ENCODE measurements at places on chromosomes 12 and 14.

DNA sequence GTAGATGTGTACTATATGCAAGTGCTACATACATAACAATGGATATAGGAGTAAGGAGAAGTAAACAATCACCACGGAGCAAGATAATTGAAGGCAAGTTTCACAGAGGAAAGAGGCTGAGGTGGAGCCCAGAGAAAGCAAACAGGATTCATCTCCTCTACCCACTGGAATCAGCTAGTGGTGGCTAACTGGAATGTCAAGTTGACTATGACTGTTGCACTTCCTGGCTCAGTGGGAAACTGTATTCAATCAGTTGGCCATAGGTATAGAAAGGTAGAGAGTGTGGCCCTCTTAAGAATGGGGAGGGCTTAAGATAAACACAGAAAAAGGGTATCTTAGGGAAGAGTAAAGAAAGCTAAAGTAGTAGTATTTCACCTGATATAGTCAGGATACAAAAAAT is 62.4 kb downstream of the MAP4K5 start:
- DNase-seq, result no peak

- DNase-seq, result no peak
These were observed 25.0 kb downstream of the JAG2 start for GRCh38 chr14:105143451-105144025.

DNA sequence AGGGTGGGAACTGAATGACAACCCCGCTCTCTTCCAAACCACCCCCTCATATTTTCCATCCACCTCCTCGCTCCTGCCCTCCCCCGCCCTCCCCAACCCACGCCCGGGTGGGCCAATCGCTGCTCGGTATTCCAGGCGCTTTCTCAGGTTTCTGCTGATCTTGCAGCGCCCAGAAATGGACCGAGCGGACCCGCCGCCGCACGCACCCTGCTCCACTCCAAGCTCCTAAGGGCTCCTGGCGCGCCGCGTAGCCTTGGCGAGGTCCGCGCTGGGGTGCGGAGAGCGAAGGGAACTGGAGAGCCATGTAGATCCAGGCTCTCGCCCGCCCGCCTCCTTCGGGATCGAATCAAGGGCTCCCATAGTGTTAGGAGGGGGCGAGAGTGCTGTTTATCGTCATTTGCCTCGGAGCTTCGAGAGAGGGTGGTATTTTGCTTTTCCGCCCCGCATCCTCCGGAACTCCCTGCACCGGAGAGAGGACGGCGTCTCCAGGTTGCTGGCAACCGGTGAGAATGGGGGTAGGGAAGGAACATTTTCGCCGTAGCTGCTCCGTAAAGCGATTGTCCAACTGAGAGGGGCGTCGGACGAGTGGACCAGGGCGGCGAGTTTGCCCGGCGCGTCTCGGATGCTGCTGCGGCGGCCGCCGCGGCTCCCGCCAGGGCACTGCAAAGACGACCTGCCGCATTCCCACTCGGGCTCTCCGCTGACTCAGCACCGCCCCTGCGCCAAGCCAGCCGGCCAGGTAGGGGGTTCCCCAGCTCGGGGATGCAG is at the start of gene KCNA1:
TSS of gene KCNA1 (plus strand) at position 172 of the 768 bp plus-strand sequence. CDS start 1,474 bp downstream, outside the sequence.
- DNase-seq, result no peak

GRCh38 chr12:20375560-20375959 is 7.2 kb downstream of the PDE3A start:
- DNase-seq, result no peak

DNA sequence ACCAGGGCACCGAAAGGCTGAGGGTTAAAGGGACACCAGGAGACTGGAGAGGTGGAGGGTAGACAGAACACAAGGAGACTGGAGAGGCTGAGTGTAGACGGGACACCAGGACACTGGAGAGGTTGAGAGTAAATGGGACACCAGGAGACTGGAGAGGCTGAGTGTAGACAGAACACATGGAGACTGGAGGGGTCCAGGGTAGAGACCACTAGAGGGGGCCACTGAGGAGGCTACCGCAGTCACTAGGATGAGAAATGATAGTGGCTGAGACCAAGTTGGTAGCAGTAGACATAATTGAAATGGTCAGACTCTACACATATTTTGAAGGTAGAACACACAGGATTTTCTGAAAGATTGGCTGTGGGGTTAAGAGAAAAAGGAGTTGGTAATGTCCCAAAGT is 68.2 kb downstream of the PAH start:
- DNase-seq, result no peak

DNA sequence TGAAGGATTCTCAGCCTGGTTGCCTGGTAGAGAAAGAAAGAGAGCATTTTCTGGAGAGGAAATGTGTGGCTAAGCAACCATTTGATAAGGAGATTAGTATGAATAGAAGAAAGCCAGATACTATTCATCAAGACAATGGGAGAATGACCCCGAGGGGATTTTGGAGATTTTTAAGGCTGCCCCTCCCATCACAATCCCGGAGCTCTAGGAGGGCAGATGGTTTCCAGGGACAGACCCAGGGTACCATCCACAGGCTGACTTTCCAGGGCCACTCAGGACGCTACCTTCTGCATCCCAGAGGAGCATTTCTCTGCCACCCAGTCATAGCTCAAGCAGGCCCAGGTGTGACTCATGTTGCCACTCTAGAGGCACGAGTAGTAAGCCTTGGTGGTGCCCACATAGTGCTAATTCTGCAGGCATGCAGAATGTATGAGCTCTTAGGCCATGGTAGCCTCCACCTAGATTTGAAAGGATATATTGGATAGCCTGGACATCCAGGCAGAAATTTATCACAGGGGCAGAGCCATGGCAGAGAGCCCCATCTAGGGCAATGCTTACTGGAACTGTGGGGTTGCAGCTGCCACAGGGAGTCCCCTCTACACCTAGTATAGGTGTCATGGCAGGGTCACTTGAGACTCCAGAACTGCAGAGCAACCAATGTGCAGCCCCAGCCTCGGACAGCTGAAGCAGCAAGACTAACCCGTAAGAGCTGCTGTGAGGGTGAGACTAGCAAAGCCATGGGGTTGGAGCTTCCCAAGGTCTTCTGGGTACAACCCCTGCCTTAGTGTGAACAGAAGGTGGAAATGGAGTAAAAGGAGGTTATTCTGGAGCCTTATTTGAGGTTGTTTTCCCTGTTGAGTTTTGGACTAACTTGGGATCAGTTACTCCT is 366.0 kb downstream of the ZFP36L1 start:
- no peak for DNase-seq

GRCh38 chr12:127060933-127061332 is 1206.0 kb upstream of the TMEM132C start:
- DNase-seq, result no peak

- DNase-seq, result no peak
These were observed 13.7 kb upstream of the RPS6KL1 start for GRCh38 chr14:74936731-74937130.

DNA sequence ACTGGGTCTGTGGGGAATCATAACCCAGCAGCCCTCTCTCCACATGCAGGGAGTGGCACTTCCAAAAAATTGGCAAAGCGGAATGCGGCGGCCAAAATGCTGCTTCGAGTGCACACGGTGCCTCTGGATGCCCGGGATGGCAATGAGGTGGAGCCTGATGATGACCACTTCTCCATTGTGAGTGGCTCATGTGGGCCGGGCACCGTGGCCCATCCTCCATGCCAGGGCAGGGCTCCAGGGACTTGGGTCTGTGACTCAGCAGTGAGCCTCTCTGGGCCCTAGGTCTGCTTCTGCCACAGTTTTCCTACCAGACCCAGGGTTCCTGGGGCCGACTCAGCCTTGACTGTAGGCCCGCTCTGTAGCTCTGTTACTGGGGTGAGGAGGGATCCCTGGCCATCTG is 2.2 kb downstream of the NPFF start:
- no peak for DNase-seq

- no peak for DNase-seq
These were observed 105.2 kb downstream of the MED13L start for GRCh38 chr12:116172224-116172849.

DNA sequence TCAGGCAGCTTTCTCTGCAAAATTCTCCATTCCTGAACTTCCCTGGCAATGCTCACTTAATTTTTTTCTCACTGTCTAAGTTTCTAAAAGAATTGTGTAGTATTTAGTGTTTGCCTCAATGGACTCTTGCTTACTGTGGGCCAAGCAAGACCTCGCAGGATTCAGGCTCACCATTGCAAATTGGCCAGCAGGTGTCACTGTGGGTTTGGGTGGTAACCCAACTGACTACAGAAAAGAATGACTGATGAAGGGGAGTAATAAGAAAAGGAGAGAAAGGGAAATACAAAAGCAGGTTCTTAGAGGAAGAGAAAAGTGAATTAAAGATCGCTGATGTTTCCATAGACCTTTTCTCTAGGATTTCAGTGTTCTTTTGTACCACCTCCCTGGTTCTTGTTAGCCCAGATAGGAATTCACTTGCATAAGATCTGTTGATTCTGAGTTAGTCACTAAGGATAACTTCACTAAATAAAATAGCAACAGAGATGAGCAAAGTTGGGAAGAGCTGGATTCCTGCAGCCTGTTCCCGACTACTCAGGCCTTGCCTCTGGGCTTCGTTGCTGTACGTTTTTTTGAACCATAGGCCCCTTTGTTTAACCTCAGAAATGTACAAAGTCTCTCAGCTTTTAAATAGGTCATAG is 386.5 kb upstream of the DDHD1 start:
- peak; percentile 50 for DNase-seq

GRCh38 chr14:36773136-36773540 is 111.5 kb downstream of the PAX9 start:
- no peak for DNase-seq

- DNase-seq, result no peak
These were observed 123.2 kb downstream of the CHST11 start for GRCh38 chr12:104579718-104580495.

DNA sequence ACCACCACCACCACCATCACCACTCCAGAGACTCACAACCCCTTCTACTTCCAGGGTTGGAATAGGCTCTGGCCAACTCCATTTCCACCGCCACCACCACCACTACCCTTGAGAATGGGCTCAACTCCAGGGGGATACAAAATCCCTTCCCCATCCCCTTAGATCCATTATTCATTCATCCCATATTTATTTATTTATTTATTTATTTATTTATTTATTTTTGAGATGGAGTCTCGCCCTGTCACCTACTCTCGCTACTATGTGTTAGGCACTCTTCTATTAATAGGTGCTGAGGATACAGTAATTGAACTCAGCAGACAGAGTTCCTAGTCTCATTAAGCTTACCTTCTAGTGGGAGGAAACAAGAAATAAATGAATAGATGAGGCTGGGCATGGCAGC is 4.8 kb upstream of the ADCY6 start:
- no peak for DNase-seq

GRCh38 chr14:57464008-57464730 is 29.5 kb downstream of the CCDC198 start:
- DNase-seq, result no peak

DNA sequence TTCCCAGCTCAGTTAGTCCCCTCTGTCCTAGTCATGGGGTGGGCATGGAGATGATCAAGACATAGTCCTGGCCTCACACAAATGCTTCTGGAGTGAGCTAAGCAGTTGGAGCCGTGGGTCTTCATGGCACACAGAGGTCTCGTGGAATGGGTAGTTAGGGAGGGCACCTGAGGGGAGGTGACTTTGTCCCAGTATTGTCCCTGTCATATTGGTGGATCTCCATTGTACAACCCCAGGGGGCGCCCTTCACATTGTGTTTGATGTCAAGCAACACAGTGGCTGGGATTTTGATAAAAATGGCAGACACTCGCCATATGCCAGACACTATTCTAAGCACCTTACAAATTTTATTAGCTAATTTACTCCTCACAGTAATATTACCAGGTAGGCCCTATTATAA is 175.4 kb upstream of the LHX5 start:
- no peak for DNase-seq

All from prostate gland (tissue), 2 donors.